Osteoblast (primary cell): ENCODE measurements at places on chromosomes 2 and 18. TPM values are rescaled to one million over a fixed set of nuclear protein-coding genes. Genes with fewer than 3 reads are reported as not detected.

DNA sequence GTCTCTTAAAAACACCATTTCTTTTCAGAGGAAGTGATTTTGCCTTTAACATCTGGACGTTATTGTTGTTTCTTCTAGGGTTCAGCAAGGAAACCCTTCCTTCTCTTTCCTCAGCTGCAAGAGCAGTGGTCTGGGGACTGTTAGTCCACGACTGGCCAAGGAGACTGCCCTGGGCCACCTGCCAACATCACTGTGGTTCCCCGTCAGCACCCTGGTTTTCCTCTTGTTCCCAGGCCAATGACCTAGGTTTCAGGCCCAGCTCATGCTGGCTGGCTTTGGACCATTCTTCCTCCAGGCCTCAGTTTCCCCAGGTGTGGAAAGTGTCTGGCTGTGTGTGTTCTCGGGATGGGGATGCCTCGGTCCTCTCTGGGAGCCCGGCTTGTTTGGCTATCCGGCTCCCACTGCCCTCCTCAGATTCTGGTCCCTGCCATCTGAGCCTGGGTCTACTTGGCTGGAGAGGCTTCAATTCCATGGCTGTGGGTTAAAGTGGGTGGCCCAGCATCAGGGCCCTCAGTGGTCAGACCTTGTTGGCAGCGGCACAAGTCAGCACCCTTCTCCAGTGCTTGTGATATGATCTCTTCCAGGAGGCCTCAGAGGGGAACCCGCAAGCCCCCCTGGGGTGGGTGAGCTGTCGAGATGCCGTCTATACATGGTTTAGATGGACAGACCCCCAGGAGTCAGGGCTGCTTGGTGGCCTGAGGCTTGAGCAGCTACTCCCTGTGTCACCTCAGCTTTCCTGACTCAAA, 234.3 kb upstream of the HS6ST1 start:
- DNase-seq = no peak

The MAP2 gene
- 2.1 and 2.2 TPM in 2 replicates for total RNA-seq

GRCh38 chr18:79554321-79554720, 125.3 kb upstream of the CTDP1 start:
- DNase-seq = no peak

- DNase-seq = no peak
Measured at GRCh38 chr2:71938659-71939587, 208.7 kb downstream of the CYP26B1 start.

GRCh38 chr2:96816836-96817702, 1.0 kb downstream of the CNNM3 start:
- DNase-seq = no peak

DNA sequence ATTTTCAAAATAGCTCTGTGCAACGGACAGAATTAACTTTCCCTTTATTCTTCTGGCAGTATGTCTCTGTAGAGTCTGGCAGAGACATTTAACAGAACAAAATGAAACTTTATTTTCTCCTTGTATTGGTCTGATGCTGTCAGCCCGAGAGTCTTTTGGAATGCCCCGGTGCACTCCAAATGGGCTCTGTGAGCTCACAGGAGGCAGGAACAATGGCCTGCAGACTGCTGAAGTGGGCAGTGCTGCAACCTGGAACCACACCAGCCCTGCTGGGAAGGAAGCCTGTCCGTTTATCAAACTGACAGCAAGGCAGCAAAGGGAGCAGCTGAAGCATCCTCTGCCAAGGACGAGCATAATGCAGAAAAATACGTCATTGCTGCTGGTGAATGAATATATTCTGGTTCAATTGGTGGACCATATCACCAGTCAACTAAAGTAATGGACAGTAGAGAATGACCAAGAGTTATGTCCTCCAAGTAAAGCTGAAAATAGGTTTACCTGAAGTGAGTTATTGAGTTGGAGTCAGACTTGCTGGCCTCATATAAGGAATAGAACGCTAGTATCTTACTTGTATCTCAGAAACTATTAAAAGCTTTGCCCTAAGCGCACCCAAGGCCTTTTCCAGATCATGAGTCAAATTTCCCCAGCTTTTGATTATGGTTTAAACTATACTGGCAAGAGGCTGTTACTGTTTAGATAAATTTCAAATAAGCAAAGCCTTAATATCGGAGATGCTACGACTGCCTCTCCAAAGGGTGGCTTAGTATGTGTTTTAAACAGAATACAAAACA, 207.6 kb upstream of the TANK start:
- DNase-seq = no peak

The GCA gene
- total RNA-seq = 3.3 and 3.8 TPM in 2 replicates

DNA sequence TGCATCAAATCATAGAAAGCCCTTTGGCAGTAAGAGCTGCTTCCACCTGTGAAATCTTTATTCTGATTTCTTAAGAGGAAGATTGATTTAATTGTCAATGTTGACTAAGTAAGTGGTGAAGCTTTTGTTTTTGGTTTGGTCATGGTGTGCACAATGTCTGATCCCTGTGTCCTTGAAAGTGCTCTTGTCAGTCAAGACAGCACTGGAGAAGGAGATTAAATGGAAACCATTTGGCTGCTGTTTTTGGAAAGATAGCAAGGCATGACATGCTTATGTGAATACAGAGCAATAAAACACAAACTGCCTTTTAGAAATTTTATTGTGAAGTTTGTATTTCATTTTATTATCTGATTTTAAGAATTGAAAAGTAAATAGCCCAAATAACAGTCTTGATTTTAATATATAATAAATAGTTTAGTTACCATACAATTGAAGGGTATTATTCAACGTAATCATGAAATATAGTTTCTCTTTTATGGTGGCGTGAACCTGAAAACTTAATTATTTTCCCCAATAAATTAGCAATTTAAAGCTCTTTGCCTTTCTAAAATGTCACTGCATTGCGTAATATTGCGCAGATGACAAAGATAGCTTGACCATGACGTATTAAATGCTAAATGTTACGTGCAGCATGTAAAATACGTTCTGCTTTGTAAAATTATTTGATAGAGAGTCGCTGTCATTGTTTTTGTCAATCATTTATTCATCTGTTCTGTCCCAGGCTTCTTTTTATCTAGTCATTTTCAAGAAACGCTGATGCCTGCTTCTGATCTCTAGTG, 69.0 kb downstream of the GULP1 start:
- DNase-seq = no peak

DNA sequence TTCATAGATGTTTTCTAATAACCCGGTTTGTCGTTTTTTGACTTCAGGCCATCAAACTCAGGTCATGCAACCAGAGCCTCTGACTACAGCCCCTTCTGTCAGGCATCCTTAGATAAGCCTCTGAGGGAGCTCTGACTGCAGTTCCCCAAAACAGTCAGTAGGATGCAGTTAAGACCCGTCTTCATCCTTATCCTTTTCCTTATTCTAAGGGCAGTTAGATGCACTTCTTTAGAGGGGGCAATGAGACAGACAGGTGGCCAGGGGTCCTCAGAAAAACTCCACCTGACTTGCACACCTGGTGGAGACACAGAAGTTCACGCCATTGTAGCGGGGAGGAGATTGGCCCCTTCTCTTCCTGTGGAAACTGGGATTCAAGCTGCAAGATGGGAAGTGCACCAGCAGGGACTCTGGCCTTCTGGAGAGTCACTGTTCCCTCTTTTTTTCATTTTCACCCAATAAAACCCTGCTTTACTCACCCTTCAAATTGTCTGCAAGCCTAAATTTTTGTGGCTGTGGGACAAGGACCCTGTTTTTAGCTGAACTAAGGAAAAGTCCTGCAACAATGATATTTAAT, 104.8 kb upstream of the TFPI start:
- DNase-seq = no peak

- DNase-seq = peak; percentile 96
Measured at GRCh38 chr2:119431155-119431975, at the start of gene TMEM37. Gene TMEM37, plus strand, starts transcription at chr2:119431854. Its CDS starts 50 bp downstream, at chr2:119431904.

The POTEJ gene
- not detected in 2 replicates for total RNA-seq

The TANC1 gene
- total RNA-seq = 33.9 and 34.7 TPM in 2 replicates

- DNase-seq = peak; percentile 58
Measured at GRCh38 chr2:239666053-239666854, 265.4 kb upstream of the HDAC4 start.

DNA sequence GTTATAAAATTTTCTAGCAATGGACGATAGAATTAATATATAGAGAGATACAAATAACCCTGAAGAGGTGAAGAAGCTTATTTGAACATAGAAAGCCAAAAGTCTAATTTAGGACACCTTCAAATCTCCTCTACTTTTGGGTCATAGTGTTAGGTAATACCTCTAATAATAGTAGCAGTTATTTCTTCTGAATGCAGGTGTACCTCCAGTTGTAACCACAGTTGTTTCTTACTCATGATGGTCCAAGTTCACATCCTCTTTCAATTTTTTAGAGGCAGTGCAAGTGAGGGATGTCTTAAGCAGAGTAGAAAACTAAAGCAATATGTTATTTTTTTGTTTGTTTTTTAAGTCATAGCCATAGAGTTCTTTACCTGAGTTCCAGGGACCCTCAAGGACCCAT, 429.5 kb downstream of the CCDC85A start:
- DNase-seq = no peak

The CSRNP3 gene
- total RNA-seq = 1.4 and 2.7 TPM in 2 replicates

The CNPPD1 gene
- total RNA-seq = 26.1 and 26.5 TPM in 2 replicates

The SMYD1 gene
- not detected in 2 replicates for total RNA-seq

DNA sequence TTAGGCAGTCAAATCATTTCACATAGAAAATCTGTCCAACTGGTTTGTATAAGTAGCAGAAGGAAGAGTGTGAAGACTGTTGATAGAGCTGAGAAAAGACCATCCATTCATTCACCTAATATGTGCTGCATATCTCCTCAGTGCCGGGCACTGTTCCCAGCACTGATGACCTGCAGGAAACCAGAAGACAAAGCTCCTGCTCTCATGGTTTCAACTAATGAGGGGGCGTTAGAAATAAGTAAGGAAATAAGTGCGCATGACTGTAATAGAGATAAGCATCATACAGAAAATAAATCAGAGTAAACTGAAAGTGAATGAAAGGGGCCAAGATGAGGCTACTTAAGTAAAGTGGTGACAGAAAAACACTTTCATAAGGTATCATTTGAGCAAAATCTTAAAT, 427.5 kb upstream of the CDH20 start:
- no peak for DNase-seq

The ZC3H8 gene
- 7.6 and 8.0 TPM in 2 replicates for total RNA-seq

The GALNT5 gene
- 56.5 and 75.7 TPM in 2 replicates for total RNA-seq

The RPIA gene
- total RNA-seq = 6.2 and 6.8 TPM in 2 replicates

- peak; percentile 57 for DNase-seq
Measured at GRCh38 chr18:78861116-78861515, 118.5 kb upstream of the SALL3 start.

DNA sequence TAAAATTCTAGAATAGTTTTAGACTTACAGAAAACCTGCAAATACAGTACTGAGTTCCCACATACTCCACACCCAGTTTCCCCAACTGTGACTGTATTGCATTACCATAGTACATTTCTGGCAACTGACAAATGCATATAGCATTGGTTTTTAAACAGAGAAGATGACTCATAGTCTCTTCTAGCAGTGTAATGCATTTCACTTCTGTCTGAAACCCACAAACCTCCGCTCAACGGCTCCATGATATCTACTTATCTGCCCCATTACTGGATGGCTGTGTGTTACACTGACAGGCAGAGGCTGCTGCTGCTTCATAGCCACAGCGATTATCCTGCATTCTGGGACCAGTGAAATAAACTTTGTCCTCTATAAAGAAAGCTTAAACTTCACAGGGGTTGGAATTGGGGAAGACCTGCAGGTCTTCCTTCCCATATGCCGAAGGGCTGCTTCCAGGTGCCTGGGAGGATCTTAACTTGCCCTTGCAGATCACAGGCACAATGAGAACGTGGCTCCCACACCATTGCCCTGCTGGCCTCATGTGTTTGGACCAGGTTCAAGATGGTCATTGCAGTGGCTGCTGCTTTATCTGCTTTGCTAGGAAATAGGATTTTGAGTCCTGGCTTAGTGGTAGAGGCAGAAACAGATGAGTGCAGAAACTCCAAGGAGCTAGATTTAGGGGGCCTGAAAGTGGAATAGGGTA, 742.6 kb upstream of the HS6ST1 start:
- DNase-seq = no peak

GRCh38 chr2:57443973-57444521, 602.6 kb upstream of the VRK2 start:
- no peak for DNase-seq

GRCh38 chr2:47011264-47011663, 95.7 kb upstream of the MCFD2 start:
- DNase-seq = peak; percentile 78

DNA sequence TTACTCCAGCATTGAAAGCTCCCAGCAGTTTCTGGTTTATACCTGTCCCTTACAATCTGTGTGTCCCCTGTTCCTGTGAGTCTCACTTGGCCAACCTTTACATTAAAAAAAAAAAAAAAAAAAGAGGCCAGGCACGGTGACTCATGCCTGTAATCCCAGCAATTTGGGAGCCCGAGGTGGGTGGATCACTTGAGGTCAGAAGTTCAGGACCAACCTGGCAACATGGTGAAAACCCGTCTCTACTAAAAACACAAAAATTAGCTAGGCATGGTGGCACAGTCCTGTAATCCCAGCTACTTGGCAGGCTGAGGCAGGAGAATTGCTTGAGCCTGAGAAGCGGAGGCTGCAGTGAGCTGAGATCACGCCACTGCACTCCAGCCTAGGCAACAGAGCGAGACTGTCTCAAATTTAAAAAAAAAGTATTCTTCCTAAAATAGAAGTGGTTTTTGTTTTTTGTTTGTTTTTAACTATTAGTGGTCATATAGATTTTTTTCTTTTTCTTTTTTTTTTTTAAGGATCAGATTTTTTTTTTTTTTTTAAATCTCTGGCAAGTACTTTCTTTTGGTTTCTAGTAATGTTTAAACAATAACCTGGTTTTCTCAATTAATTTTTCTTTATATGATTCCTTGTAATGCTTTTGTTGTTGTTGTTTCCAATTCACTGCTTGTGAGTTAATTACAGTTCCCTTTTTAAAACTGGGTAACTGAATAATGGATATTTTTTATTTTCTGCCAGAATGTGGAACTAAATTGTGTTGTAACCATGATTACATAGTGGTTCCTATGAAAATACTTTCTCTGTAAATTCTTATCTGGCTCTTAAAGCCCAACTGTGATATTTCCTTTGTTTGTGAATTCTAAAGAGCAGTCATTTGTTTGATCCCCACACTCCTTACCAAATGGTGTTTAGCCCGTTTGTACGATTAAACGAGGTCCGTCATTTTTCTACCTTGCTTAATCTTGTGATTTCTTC, 116.8 kb downstream of the CTAGE1 start:
- DNase-seq = peak; percentile 21

- DNase-seq = no peak
Measured at GRCh38 chr2:225895126-225895525, 495.6 kb downstream of the NYAP2 start.

The ACSL3 gene
- total RNA-seq = 166 and 170 TPM in 2 replicates

- DNase-seq = no peak
Measured at GRCh38 chr2:216194013-216194412, 84.9 kb downstream of the XRCC5 start.

GRCh38 chr2:120448436-120448835, 102.5 kb downstream of the INHBB start:
- no peak for DNase-seq

The CPLX4 gene
- not detected in 2 replicates for total RNA-seq

- DNase-seq = no peak
Measured at GRCh38 chr2:163692611-163693482, 43.0 kb downstream of the FIGN start.

- DNase-seq = no peak
Measured at GRCh38 chr2:67479261-67479660, 82.1 kb downstream of the ETAA1 start.

The CNDP2 gene
- total RNA-seq = 25.3 and 27.7 TPM in 2 replicates
